ENCODE measurements at places on chromosomes 3 and 15.

DNA sequence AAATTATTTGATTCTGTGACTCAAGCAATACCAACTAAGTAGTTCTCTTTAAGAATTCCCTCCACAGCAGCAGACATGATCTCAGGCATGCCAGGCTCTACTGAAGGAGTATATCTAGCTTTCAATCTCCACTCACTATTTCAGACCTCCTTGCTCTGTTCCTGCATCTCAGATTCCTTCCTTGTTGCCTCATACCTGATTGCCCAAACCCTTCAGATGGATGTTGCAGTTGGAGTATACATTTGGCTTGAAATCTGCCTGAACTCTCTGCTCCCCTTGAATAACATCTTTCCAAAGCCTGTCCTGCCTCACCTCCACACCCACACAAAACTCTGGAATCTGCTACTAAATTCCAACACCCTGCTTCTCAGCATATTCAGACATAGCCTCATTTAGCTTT lies 19.8 kb upstream of the TM4SF4 start:
- no peak for DNase-seq

- no peak for DNase-seq
Observed at GRCh38 chr3:31106912-31107311, 212.5 kb upstream of the GADL1 start.

GRCh38 chr3:66644549-66644948 lies 143.7 kb upstream of the LRIG1 start:
- no peak for DNase-seq

- DNase-seq = no peak
Observed at GRCh38 chr15:47908486-47908885, 191.2 kb downstream of the SEMA6D start.

DNA sequence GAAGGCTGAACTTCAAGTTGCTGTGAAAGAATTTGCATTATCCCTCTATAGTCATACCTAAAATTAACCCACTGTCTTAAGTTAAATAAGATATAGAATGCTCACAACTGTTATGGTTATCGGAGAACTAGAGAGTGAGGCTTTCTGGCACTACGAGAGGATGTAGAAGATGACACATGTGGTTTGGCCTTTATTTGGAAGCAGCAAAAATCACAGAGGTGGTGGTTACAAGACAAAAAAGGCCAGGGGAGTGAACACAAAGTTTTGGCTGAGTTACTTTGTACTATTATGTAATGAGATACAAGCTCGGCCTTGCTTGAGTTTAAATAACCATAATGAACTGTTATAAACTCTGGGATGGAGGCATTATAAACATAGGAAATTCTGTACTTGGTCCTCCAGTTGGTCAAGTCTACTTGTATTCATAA lies 78.3 kb upstream of the ICE2 start:
- no peak for DNase-seq

GRCh38 chr3:173993299-173993698 lies 595.8 kb downstream of the NLGN1 start:
- DNase-seq = peak; percentile 75

DNA sequence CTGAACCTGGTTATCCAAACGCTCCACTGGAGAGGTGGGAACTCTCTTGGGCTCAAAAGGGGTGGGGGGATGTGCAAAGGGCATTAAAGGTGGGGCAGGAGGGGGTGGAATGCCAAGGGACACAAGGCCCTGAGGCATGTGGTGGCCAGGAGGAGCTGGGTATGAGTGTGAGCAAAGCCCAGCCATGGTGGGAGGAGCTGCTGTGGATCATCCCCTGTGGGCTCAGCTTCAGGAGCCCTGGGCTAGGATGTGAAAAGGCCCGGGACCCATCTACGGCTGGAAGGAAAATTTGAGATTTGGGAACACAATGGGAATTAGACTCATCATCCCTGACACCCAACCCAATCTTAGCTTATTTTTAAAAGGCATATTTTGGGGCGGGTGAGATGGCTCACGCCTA lies 33.3 kb downstream of the MGLL start:
- DNase-seq = peak; percentile 33

DNA sequence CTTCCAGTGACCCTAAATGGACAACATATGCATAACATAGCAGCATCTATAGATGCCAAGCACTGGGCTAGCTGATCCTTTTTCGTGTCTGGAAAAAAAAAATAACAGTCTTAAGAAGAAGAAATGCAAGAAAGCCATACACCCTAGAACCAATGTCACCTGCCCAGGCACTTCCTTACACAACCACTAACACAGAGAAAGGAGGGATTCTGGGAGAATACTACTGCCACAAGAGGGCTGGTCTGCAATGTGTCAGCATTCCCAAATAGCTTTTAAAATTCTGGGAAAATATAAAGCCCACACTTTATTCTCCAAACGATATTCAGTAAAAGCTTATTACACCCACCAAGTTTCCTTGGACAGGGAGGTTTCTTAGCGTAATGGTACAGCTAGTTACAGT lies 271.2 kb downstream of the TBL1XR1 start:
- DNase-seq = no peak

DNA sequence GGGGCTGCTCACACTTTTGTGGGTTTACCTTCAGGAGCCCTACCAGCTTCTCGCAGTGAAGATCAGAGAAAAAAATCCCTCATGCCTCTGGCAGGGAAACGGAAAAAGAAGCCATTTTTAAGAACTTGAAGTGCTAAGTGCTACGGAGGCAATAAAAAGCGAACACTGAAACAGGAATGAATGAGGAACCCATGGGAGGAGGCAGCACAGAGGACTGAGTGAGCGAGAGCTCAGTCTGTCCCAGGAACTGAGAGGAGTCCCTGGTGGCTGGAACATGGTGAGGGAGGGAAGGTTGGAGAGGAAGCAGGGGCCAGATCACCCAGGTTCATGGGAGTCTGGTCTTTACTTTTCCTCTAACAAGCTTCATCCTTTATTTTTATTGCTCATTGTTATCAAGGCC lies 228.1 kb upstream of the PROK2 start:
- DNase-seq = no peak

DNA sequence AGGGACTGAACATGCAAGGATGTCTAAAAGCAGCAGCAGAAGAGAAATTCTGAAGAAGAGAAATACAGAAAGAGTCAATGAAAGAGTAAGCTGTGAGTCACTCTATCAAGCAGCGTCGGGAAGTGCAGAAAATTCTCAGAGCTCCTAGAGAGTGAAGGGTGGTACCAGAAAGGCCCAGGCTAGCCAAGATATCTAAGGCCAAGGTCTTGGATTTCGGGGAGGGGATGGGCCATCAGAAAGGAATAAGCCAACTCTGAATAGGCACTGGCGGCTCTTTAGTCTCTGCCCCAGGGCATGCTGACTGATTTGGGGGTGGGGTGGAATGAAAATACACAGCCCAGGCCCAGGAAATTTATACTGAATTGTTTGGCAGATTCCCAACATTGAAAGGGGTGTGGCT lies 70.8 kb downstream of the GPR156 start:
- DNase-seq = peak; percentile 25

GRCh38 chr15:84987949-84988624 lies 6.4 kb downstream of the PDE8A start:
- no peak for DNase-seq

DNA sequence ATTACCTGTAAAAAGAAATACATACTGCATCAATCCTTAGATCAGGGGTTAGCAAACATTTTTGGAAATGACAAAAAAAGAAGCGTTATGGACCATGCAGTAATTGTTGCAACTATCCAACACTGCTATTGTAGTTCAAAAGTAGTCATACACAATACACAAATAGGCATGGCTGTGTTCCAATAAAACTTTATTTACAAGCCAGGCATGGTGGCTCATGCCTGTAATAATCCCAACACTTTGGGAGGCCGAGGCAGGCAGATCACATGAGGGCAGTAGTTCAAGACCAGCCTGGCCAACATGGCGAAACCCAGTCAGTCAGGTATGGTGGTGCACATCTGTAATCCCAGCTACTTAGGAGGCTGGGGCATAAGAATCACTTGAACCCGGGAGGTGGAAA lies 124.8 kb downstream of the DLG1 start:
- DNase-seq = no peak

- DNase-seq = no peak
Observed at GRCh38 chr3:118782755-118783202, 251.9 kb downstream of the IGSF11 start.

DNA sequence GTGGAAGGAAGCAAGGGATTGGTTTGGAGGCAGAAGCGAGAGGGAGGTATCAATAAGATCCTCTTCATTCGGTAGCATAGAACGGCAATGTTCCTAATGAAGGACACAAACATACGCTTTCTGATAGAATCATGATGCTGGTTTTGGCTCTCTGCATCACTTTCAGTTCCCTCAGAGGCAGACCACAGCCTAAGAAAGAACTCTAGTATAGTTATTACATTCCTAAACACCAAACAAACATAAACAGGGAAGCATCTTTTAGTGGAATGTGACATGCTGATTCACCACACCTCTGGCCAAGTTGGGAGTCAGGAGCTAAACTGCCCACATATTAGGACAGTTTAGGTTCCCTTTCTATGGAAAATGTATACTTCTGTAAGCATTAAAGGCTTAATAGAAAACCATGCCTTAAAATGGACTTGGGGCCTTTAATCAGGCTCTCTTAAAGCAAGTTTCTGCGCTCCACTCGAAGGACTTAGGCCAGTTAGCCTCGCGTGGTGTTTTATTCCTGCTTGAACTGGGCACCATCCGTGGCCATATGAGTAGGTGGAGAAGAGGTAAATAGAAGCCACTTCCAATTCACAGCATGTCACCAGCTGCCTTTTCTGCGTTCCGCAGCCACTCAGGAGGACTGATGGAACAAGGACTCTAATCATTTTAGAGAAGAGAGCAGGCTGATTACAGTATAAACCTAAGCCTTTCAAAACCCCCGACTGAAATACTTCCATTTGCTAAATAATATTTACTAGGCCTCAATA lies 53.7 kb downstream of the CD47 start:
- DNase-seq = peak; percentile 15

- DNase-seq = no peak
Observed at GRCh38 chr15:96353930-96354730, 23.6 kb downstream of the NR2F2 start.

DNA sequence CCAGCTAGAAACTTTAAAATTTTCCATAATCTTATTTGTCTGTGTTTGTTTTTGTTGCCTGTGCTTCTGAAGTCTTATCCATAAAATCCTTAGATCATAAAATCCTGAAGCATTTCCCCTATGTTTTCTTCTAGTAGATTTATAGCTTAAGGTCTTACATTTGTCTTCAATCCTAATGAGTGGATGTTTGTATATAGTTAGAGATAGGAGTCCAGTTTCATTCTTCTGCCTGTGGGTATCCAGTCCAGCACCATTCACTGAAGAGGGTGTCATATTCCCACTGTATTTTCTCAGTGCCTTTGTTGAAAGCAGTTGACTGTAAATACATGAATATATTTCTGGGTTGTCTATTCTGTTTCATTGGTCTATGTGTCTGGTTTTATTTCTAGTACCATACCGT lies 44.8 kb upstream of the SPSB4 start:
- no peak for DNase-seq

GRCh38 chr3:14338898-14339458 lies 63.4 kb upstream of the SLC6A6 start:
- DNase-seq = no peak

DNA sequence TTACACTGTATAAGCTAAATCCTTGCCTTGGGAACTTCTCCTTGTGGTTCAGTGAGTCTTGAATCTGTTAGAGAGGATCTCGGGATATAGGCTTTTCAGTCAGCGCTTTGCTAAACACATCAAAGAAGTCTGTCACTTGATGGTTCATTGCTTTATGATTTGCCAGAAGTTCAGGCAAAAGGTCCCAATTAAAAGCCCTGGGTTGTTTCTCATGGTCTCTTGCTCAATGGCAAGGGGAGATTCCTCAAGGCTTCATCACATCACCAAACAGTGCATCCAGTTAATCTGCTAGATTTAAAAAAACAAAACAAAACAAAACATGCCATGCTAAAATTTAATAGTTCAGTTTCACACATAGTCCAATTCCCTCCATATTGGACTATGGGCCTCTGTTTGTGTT lies 114.8 kb downstream of the FILIP1L start:
- peak; percentile 26 for DNase-seq

GRCh38 chr3:189267981-189268613 lies 96.3 kb downstream of the TPRG1 start:
- DNase-seq = peak; percentile 44

- peak; percentile 51 for DNase-seq
Observed at GRCh38 chr3:16140116-16140893, 34.2 kb upstream of the GALNT15 start.

- DNase-seq = no peak
Observed at GRCh38 chr15:70427167-70428120, 329.7 kb upstream of the TLE3 start.

DNA sequence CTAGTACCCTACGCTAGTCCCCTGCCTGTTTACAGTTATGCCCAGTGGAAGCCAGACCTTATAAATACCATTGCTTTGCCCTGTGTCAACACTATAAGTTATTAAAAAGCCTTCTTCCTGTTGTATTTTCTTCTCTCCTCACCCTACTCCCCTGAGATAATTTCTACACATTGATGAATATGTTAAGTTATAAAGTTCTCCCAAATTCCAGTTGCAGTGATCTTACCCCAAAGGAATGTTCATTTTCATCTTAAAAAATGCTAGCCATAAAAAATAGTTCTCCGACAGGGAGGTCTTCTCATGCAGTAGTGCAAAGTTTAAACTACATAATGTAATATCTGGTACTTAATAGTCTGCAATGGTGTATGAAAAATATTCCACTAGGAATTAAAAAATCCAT lies 58.6 kb downstream of the MAP2K5 start:
- DNase-seq = peak; percentile 51

GRCh38 chr15:83282141-83282540 lies 2.3 kb downstream of the BNC1 start:
- no peak for DNase-seq

GRCh38 chr3:52649461-52650210 lies 36.1 kb downstream of the PBRM1 start:
- peak; percentile 60 for DNase-seq

- no peak for DNase-seq
Observed at GRCh38 chr3:102079809-102080197, 230.5 kb downstream of the NFKBIZ start.

DNA sequence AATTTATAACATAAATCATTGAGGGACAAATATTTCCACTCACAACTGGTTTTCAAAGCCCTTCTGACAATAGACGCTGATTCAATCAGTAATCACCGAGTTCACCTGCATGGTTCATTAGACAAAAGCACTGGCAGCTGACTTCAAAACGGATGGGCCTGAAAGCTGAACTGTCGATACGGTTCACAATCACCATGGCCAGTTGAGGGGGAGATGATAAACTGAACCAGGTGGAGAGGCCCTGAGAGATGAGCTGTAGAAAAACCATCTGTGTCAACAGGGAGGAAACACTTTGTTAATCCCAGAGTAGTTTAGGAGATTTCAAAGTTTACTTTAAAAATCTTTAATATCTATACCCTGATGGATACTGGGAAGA lies 75.0 kb downstream of the PEX5L start:
- DNase-seq = no peak
